ENCODE measurements at places on chromosomes 3 and 15.

GRCh38 chr3:140629357-140630137, 48.3 kb upstream of the TRIM42 start:
- no peak for DNase-seq

DNA sequence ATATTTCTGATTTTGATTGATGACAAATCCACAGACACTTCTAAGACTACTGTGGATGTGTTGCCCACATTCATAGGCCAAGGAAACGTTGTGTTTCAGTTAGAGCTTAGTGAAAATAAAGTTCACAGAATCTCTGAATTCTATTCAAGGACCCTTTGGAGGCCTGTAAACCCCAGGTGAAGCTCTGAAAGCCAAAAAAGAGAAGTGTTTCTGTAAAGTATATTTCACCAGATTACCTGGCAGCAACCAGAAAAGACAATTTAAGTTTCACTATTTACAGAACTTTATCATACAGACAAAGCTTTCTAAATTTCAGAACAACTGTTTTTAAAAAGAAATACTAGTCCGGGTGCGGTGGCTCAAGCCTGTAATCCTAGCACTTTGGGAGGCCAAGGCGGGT, 2.6 kb downstream of the CLPX start:
- no peak for DNase-seq

GRCh38 chr3:39050029-39050428, 1.7 kb downstream of the SCN11A start:
- no peak for DNase-seq

- DNase-seq, result no peak
Measured at GRCh38 chr15:79994615-79995014, 23.6 kb upstream of the BCL2A1 start.

DNA sequence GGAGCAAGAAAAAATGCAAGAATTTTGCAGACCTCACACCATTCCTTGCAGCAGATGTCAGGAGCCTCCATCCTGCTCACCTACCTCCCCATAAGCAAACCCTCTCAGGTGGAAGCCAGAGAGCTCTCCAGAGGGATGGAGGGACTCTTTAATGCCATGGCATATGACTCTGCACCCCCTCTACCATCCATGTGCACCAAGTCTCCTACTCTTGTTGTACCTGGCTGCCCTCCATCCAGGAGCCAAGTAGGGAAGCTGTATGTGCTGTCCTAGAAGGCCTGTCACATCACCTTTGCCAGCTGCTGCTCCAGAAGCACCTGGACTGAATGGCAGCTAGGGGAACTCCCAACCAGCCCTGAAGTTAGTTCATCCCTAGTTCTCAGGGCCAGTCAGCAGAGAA, 38.5 kb upstream of the PRR20G start:
- no peak for DNase-seq

DNA sequence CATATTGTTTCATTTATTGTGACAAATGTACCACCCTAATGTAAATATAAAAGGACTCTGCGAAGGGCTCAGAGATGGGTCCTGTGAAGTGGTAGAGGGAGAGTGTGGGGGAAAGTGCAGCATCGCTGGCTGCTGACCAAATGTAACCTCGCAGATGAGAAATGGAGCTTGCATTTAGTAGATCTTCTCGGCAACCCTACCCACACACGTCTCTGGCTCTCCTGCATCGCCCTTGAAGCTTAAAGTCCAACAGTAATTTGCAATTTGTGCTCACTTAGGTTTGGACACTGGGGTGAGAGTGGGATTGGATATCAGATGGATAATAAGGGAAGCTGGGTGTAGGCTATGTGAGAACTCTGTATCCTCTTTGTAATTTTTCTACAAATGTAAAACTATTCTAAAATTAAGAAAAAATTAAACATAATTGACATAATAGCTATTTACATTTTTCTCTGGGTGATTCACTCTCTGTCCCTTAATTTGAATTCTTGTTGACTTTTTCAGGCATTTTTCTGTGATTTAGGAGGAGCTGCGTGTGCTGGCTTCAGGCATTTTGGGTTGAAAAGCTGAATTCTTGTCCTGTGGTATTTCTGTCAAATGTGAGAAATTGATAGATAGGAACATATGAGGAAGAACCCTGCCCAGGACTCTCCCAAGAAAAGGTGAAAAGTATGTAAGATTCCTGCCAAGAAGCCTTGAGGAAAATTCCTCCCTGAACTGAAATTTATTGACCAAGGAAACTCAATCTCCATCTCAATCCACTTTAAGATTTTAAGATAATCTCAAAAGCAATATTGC, 524.7 kb upstream of the MCTP2 start:
- DNase-seq, result no peak

DNA sequence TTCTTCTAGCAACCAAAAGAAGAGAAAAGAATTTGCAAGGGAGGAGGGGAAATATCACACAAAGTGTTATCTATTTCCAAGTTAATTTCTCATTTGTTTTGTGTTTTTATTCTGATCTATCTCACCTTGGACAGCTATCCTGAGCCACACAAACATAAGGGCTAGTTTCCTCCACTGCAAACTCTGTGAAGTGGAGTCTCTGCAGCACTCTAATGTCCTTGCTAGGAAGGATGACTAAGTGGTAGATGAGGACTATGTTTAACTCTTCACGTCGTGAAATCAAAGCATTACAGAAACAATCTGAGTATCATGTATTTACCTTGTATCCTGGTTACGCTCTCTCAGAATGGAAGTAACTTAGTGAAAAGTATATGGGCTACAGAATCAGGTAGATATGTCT, 33.9 kb upstream of the CHRM5 start:
- DNase-seq, result no peak

DNA sequence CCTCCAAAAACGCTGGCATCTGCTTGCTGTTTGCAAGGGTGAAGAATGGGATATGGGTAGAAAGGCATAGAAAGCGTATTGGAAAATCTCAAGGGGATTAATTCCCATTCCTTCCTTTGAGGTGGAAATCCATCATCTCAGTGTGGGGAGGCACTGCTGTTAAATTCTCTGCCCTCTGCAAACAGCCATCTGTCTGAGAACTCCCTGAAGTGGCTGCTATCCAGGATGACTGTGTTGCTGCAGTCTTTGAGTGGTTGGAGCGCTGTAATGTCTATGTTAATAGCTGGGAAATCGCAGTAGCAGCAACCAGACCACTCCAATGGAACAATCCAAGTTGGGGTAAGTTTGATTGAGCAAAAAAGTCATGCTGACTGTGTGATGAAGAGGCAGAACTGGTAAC, 625.9 kb downstream of the NLGN1 start:
- DNase-seq, result no peak

DNA sequence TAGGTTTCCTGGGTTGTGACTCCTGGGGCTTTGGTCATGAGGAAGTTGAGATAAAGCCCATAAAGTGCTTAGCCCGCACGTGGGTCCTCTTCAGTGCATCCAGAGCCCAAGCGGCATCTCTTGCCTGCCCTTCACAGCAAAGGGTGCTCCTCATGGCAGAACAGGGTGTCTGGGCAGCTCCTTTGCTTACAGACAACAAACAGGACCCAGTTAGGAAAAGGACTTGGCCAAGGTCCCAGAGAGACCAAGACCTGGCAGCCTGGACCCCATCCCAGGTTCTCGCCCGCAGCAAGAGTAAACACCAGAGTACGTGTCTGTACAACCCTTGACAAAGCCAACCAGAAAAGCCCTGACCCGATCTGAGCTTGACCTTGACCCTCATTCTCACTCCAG, 27.0 kb downstream of the ALS2CL start:
- no peak for DNase-seq

DNA sequence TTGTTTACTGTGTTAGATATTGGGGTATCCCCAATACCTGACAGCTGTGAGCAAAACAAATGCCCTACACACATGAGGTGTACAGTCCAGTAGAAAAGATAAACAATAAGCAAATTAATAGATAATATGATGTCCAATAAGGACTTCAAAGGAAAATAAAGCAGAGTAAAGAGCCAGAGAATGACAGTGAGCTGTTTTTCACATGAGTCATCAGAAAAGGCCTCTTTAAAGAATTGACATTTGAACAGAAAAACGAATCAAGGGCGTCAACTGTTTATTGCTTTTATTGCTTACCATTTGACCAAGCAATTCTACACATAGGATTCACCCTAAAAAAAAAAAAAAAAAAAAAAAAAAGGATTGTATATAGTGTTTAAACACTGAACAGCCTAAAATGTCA, 96.6 kb upstream of the FLNB start:
- no peak for DNase-seq

- peak; percentile 37 for DNase-seq
Measured at GRCh38 chr3:149247929-149248691, 26.5 kb upstream of the CP start.

- DNase-seq, result no peak
Measured at GRCh38 chr3:143182866-143183664, 63.5 kb downstream of the CHST2 start.

DNA sequence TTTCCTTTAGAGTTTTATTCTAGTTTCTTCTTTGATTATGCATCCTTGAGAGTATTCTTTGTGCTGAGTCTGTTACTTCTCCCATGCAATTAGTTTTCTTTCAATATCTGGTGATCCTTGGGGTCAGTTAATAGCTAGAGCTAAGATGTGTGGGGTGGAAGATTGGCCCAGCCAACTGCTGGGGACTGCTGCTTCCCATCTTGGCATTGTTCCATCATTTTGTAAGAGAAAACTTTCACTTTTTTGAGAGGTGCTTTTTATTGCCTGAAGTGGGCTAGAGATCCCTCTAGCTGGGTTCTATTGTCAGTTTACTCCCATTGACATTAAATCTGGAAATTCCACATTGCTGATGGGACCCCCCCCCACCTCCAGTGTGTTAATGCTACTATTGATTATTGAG, 15.4 kb downstream of the BCL2L10 start:
- no peak for DNase-seq

DNA sequence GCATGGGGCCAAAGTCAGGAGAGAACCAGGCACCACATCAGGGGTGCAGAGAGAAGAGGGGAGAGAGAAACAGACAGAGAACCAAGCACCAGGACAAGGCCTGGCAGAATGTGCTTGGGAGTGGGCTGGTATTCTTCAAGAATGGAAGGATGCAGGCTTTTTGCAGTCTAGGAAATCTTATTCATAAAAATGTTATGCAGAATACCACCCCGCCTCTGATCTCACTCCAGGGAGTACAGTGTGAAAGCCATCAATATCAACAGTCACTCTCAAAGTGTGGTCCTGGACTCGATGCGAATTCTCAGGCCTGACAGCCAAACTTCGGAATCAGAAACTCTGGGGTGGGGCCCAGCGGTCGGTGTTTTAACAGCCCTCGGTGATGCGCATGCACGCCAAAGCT, 16.9 kb downstream of the NTRK3 start:
- DNase-seq, result no peak

- DNase-seq, result no peak
Measured at GRCh38 chr15:100341239-100341749, 481 bp downstream of the ADAMTS17 start.

DNA sequence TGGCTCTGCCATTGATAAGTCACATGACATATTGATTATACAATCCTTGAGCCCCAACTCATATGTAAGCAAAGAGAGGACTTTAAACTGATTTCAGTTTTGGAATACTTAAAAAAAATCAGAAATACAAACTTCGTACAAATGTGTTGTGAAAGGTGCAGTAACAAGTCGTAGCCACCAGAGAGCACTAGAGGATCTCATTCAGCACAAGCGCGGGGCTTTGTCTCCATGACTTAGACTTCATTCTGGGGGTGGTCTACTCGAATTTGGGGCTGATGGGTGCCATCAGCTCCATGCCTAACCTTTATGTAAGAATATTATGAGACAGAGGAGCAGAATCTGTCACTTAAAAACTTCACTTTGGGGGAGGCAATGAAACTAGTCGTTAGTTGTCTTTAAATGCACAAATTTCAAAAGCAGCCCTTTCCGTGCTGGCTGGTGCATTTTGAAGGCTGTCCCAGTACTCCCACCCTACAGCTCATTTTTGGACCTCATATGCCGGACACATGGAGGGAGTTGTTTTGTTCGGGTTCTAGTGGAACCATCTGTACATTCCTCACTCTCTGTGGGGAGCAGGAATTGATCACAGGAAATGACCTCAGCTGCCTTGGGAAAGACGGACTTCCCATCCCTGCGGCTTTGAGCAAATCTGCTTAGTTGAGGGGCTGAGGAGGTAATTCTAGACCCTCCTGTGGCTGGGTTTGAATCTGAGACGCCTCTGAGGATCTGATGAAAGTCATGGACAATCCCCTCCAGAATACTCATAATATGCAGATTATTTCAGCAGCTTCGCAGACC, 27.5 kb upstream of the MASP1 start:
- DNase-seq, result peak; percentile 6

DNA sequence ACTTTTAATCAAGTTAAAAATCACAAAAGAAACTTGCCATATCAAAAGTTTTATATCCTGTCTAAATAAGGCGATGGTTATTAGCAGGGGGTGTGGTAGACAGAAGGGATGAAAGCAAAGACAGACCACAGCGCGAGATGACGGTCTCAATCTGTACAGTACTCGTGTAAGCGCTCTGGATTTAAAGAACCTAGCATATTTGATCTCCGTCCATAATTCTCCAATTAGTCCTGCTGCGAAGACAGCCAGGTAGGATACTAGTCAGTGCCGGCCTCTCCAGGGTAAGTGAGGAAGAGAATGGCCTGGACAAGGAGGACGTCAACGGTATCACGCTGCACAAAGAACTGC, 701 bp downstream of the SGO1 start:
- DNase-seq, result no peak

DNA sequence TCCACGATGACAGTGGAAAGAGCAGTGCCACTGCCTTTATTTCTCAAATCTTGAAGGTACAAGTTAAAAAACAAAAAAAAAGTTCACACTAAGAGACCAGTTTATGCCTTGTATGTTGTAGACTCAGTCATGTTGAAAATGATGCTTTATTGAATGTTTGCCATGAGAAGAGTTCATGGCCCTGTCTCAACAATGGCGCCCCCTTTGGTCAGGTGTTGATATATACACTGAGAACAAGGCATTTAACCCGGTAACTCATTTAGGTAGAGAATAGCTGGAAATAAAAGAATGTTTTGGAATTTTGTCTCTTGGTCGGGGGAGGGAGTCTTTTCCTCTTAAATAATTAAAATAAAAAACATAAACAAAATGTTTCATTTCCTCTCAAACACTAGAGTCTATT, 145.6 kb upstream of the SLC2A2 start:
- DNase-seq, result no peak

DNA sequence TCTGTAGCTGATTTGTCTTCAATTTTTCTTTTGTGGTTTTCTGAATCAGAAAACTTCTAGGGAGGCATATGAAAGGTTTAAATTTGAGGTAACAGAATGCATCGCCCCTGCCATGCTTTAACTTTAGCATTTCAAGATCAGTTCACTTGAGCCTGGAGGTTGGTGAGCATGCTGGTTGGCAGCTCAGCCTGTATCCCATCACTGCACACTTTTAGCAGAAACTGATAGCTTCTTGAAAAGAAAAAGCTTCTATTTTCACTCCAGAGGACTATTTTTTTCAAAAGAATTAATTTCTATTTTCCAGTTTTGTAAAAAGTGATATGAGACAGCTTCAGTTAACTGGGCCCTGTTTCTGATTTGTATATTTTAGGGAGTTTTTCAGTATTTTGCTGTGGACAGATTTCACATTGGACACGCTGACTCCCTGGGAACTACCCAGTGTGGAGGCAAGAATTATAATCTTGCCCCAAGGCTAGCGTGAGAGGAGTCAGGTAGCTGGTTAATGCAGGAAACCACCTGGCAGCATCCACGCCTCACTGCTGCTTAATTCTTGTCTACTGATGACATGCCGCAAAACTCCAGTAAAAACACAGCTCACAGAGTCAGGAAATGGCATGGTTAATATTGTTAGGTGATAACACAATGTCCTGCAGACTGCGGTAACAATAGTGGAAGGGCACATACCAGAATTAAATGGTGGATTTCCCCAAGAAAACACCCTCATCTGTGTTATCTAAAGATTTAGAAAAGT, 71.4 kb downstream of the DUT start:
- no peak for DNase-seq
